NCI-H774 (cell line): ENCODE measurements at places on chromosomes 1 and 21.

DNA sequence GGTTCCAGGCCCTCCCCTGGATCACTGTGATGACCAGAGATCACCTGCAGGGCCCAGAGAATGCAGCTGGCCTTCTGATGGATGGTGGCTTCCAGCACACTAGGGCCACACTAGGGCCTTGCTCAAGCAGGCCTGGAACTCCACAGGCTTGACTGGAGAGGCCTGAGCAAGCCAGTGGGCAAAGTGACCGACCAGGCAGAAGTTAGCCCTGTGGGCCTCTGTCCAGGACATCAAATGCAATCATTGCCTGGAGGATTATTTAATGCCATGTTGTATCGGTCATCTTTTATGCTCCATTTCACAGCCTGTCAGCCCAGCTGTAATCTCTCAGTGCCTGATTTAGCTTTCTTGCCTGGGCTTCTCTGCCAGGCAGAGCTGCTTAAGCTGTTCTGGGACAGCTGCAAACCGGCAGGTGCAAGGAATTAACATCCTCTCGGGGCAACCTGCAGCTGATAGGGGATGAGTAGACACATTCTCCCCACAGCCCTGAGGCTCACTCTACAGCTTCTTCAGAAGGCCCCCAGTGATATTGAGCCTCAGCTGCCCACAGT lies 17.7 kb downstream of the NENF start:
- no peak for DNase-seq

DNA sequence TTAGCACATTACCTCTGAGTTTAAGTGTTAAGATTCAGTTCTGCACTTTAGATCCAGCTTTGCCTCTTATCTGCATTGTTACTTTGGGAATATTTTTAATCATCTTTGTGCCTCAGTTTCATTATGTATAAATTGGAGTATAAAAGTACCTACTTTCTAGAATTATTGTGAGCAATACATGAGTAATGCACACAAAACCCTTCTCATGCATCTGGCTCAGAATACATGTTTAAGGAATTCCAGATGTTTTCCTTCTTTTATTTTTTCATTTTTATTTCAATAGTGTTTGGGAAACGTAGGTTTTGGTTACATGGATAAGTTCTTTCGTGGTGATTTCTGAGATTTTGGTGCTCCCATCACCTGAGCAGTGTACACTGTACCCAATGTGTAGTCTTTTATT lies 14.2 kb downstream of the C8A start:
- DNase-seq, result no peak

DNA sequence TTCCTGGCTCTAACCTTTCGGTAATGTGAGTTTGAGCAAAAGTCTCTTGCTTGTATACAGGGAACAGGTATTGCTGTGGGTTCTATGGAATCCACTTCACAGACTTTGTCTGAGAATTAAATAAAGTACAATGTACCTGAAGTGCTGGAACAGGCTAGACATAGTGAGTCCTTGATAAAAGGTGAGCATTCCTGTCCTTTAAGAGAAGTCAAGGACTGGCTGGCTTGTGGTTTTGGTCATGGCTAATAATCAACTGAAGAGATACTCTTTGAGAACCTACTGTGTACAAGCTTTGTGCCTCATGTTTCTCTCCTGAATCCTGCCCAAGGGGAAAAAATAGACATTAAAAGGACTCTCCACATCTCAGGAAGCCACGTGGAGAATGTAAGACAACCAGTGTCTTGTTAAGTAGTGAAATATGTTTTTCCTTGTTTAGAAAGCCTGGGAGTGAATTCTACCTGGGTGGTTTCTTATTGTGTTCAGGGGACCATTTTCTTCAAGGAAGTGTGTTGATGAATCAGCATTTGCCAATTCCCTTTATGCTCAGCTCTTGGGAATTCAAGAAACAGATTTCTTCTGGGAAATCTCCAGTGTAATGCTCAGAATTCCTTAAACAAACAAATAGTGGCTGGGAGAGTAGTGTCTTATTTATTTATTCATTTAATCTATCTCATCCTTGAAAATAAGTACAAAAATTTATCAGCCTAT lies 55.2 kb upstream of the PLD5 start:
- no peak for DNase-seq

- peak; percentile 40 for DNase-seq
These were observed 44.1 kb downstream of the UCK2 start for GRCh38 chr1:165871311-165872067.

DNA sequence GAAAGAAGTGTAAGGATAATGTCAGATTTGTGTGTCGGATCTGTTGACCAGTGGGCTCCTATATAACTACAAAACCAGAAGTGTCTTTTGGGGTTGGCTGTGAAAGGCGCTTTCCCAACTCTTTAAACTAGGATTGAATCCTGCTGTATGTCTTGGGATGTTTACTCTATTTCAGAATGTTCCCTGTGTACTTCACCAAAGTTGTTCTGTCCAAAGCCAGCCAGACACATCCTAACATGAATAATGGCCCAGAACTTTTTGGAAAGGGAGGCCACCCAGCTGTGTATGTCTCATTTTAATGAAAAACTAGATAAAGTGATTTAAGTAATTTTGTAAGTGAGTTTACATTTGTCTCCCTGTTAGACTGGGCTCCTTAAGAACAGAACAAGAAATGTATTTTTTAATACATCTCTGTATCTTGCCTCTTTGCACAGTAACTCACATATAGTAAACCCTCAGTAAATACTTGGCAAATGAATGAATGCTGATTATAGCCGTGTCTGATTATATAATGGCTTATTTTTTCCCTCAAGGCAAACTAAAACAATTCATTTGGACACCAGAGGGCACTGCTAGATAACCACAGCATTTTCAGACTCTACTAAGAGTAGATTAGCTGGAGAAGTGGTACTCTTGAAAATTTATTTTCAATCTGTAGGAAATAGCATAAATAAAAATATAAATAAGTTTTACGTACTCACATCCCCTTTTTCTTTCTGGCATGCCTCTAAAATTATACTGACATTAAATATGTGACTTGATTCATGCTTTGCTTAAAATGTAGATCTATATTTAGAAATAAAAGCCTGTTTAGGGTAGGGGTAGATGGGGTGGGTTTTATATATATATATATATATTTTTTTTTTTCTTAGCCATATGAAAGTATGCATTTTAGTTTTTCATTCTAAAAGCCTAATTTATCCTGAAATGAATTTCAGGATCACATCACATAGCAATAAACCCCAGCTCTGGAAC lies 23.8 kb downstream of the TSEN15 start:
- DNase-seq, result peak; percentile 58

DNA sequence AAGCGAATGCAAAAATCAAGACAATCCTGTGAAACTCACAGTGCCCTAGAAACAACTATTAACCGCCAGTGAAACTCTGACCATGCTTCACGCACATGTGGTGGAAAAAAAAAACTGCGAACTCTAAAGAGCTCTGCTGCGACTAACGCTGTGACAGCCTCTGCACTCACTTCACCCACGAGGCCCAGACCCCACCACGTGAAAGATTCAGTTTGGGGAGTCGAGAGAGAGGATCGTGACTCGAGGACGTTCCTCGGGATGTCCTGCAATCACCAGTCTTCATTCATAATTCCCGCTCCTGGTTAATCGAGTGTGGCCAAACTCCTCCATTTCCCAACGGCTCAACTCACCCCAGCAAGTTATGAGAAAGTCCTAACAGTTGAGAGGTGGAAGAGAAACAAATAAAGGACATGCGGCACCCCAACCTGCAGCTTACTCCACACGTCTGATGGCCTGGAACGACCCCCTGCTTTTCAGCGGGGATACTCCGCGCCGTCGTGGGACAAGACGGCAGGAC lies 1.1 kb downstream of the SERBP1 start:
- no peak for DNase-seq

- no peak for DNase-seq
These were observed 62.7 kb upstream of the KAZN start for GRCh38 chr1:14535619-14536355.

DNA sequence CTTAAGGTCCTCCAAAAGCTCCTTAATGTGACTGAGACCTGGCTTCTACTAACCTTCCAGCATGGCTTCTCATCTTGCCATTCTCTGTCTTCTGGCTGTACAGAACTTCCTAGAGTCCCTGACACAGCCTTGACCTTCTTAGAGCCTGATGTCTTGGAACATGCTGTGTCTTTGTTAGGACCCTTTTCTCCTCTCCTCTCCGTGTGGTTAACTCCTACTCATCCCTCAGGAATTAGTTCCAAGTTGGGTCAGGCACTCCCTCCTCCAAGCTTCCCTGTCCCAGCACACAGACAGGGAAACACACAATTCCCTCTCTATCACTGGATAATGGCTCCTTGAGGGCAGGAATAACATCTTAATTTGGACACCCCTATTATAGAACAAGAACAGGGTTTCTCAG lies 275.4 kb upstream of the USP24 start:
- no peak for DNase-seq

DNA sequence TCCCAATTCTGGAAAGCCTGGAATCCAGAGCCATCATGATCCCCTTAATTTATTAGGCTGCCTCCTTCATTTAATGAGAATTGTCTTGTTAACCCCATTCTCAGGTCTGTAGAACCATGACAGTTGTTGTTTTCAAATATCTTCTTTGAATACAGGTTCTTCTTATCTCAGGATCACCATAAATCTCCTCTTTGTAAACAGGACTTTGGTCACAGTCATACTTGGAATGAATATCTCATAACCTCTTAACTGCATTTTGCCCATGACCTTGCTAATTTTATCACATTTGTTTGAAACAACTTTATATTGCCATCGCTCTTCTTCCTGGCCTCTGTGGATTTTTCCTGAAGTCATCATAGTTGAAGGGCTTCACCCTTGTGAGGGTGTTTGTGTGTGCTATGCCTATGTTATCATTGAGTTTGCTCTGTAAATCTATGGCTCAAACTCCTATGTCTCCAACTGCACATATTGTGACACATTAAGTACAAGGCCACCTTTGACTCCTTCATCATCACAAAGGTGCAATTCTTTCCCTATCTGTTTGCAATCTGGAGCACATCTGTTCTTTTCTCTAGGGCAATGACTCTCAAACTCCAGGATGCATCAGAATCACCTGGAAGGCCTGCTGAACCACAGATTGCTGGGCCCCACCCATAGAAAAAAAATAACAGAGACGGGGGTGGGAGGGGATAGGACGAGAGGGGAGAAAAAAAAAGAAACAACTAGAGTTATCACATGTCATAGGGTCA lies 54.2 kb downstream of the FCRL5 start:
- DNase-seq, result no peak

DNA sequence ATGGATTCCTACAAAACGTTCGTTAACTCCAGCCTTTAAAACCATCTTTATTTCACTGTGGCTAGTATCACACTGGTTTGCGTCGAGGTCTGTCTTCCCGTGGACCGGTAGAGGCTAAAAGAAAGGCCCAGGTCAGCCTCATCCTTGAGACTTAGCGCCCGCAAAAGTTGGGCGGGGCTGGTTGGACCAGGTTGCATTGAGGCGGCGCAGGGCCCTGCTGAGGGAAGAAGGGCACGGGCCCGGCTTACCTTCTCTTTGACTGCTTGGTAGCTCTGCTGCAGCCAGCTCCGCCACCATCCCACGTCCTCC lies 455 bp downstream of the BSDC1 start:
- DNase-seq, result peak; percentile 45

GRCh38 chr1:174968750-174969244 lies 30.9 kb upstream of the CACYBP start:
- no peak for DNase-seq

DNA sequence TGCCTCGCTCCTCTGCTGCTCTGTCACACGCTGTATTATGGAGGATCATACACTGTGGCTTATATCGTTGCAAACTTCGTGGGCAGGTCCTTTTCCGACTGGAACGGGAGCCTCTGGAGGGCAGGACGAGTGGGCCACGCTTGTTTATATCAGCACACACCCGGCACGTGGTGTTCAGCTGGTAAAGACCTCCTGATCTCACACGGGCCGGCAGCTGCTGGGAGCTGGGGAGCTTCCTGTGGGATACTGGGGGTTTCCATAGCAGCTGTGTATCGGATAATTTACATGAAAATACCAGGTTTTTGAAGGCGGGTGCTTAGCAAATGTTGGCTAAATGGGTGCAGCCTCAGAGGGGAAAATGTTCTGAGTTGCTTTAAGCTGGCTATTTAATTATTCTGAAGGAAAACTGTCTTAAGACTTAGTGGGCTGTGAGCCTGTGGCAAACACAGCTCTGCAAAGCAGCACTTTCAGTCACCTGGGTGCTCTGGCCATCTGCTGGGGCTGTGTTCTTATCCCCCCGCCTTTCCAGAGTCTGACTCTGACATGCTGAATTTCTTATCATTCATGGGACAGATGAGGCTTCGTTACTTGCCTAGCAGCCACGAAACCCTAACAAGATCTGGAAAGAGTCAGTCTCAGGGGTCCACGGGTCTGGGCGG lies 103.6 kb upstream of the GCLM start:
- no peak for DNase-seq

DNA sequence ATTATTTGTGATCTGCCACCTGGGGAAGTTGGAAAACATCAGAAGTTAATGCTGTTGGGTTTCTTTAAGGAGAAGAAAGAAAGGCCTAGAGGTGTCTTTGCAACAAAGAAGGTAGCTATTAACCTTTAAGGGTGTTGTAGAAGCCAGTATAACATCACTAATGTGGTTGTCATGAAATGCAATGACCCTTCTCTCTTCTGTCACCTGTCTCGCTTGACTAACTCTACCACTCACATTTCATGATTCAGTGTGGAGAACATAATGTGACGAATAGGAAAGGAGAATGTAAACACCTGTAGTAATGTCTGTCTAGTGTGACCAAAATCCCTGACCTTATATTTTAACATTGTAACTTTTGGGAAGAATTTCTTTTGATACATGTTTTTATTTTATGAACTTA lies 211.7 kb upstream of the UBE2U start:
- DNase-seq, result no peak

DNA sequence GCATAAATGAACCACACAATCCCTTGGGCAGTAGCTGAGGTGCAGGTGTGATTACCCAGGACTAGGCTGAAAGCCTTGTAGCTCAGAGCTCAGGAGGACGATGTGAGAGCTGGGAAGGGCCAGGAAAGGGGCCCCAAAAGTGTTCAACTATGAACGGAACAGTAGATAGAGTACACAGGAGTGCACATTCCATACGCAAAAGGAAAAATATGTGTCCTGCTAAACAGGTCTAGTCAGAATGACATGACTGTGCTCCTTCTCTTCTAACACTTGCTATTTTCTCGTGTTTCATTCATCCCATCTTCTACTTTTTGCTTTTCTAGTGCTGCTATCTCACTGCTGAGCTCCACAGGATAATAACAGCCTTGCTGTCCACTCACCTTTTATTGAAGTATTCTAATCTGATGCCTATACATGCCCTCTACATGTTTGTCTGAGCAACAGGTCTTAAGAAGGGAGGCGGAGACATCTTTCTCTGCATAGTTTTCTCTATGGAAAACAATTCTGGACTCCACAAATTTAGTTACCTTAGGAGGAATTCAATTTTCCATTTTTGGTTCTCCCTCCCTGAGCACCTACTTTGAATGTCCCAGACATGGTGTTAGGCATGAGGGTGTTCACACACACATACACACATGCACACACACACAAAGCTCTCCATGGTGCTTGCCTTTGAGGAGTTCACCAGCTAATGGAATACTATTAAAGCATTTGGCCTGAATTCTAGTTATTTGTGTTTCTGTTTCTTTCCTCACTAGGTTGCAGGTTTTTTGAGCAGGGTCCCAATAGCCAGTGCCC lies 3.4 kb downstream of the S100A10 start:
- no peak for DNase-seq

- no peak for DNase-seq
These were observed 279.3 kb upstream of the VAMP3 start for GRCh38 chr1:7491818-7492173.
